ENCODE measurements at places on chromosomes 1 and 21.

- no peak for DNase-seq
These were observed 173.4 kb upstream of the HMCN1 start for GRCh38 chr1:185560760-185561159.

DNA sequence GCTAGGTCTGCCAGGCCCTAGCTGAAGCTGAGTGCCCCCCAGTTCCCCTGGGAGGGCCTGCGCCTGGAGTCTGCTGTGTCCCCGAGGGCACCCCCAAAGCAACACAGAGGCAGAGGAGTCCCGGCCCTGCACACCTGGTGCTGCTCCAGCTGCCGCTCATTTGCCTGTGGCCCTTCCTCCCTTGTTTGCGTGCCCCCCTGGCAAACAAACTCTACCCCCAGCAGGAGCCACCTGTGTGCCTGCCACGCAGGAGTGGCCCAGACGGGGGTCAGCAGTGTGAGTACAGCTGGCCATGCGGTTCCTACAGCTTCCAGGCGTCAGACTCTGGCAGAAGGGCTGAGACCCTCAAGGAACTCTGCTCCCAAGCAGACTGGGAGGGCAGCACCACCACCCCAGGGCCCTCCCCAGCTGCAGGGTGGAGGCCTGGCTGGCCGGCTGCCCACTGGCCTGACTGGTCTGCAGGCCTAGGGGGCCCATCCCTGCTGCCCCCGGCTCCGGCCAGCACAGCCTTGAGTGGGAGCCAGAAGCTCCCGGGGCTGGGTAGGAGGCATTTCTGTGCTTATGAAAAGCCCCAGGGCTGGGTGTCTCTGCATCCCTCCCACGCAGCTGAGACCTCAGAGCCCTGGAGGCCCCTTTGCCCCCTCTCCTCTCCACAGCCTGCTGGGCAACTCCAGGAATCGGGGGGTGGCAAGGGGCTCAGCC is 563 bp upstream of the TAS1R3 start:
- no peak for DNase-seq

DNA sequence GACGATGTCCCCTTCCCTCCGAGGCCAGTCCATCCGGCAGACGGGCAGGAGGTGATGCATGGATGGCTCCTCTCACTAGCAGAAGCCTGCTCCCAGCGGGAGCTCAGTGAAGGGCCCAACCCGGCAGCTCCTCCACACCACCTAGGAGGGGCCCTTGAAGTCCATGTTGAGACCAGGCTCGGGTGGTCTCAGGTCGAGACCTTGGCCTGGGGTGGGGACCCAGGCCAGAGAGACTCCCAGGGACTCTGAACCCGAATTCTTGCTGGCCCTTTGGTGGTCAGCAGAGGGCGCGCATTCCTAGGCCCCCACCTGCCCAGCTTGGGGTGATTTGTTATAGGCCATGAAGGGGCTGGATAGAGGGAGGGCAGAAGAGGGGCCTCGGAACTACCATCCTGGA is 642 bp upstream of the NT5C1A start:
- peak; percentile 16 for DNase-seq

- DNase-seq: no peak
These were observed 41.3 kb upstream of the SLC44A3 start for GRCh38 chr1:94778808-94779207.

DNA sequence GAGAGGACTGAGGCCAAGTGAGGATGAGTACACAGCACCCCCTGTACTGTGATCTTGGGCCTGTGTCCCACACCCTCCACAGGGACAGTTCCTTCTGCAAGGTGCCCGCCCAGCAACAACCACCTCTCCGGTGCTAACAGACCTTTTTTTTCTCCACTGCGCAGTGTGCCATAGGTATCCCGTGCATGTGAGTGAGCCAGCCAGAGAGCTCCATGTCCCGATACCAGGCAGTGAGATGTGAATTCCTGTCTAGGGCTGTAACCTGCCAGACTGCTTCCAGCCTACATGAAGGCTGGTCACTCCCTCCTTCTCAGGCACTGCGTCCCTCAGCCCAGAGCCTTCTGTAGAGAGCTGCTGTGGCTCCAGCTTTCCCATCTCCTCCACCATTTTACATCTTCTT is 56.9 kb downstream of the PCBP3 start:
- no peak for DNase-seq

GRCh38 chr1:39609618-39610331 is 29.7 kb downstream of the HEYL start:
- peak; percentile 68 for DNase-seq

Data from activated effector memory CD4-positive, alpha-beta T cell treated with Interleukin-2 at 50 U/mL for 16 hours (primary cell).